ENCODE measurements at places on chromosomes 2 and 18. TPM values are rescaled to one million over a fixed set of nuclear protein-coding genes. Genes with fewer than 3 reads are reported as not detected.

DNA sequence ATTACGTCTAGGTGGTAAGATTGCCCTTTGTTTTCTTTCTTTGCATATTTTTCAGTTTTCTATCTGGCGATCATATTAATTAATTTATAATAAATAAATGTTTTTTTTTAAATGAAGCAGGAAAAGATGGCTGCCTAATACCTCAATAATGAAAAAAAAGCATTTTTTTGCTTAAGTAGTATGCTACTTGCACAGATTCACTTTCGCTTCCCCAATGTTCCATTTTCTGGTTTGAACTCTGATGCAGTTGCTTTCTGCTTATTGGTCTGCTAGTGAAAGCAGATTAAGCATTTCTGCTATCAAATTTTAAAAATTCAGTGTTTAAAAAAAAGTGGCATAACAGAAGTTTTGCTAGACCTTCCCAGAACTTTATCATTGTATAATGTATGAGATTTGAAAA, 11.9 kb upstream of the TMEM182 start:
- no peak for DNase-seq

- no peak for DNase-seq
Measured at GRCh38 chr18:41887100-41887499, 67.9 kb upstream of the PIK3C3 start.

NT5C1B gene
- 0.88 TPM for polyA plus RNA-seq

KATNAL2 gene
- 9.6 TPM for polyA plus RNA-seq

All from right renal pelvis (tissue), 4 donors.